Activated T-cell treated with anti-CD3 and anti-CD28 coated beads for 24 hours (primary cell): ENCODE measurements at places on chromosomes 1 and 21.
A peak's percentile ranks its signal among the peaks of the same experiment; 100 is the strongest.

DNA sequence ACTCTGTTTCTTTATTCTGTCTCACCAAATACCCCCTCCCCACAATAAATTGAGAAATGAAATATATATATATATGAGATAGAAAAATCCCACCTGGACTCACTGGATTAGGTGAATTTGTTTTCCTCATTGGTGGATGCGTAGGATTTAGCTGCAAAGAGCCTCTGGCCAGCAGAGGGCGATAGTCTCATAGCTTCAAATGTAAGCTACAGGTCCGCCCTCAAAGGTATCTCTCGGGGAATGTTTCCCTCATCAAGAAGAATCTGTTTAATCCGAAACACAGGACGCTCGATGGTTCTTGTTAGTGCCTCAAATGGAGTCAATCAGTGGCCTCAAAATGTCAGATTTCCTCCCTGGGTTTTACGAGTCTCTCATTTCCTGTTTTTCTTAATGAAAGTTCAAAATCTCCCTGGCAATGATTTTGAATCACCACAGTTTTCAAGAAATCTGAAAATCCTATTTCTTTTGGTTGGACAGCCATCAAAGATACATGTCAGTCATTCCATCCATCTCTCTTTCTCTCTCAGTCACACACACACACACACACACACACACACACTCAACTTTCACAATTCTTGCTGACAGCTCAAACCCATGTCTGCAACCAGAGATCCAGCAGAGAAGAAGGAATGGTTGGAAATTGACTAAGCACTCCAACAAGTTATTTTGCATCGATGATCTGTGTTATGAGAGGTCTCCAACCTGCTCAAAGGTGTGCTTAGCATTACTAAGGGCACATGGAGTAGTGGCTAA is 13.9 kb upstream of the CAMK1G start:
- peak; percentile 64 for DNase-seq

DNA sequence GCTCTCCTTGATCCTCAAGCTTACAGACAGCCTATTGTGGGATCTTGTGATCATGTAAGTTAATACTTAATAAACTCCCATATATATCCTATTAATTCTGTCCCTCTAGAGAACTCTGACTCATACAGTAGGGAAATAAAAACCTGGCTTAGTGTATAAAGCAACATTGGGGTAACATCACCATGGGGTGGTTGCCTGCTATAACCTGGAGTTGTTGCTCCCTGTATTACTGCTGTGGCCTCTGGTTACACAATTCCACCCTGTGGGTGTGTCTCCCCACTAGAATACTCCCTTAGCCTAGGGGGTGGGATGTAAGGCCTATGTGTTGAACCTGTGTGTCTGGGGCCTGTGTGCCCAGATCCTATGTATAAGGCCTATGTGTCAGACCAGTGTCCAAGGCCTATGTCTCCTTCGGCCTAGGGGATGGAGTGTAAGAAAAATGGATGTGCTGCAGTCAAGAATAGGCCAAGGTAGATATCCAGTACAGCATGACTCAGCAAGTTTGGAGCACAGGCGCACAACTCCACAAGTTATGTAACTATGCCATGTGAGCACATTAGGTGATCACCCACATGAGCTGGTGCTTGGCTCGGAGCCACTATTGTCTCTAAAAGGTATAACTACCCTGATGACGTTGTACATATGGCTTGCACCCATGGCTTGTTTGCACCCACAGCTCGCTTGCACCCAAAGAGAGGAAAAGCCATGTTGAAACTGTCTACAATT is 96.8 kb upstream of the C1orf21 start:
- DNase-seq, result no peak

GRCh38 chr1:75423616-75424015 is 187.3 kb downstream of the SLC44A5 start:
- DNase-seq, result no peak

GRCh38 chr1:167673265-167673664 is 43.2 kb downstream of the RCSD1 start:
- DNase-seq, result no peak

DNA sequence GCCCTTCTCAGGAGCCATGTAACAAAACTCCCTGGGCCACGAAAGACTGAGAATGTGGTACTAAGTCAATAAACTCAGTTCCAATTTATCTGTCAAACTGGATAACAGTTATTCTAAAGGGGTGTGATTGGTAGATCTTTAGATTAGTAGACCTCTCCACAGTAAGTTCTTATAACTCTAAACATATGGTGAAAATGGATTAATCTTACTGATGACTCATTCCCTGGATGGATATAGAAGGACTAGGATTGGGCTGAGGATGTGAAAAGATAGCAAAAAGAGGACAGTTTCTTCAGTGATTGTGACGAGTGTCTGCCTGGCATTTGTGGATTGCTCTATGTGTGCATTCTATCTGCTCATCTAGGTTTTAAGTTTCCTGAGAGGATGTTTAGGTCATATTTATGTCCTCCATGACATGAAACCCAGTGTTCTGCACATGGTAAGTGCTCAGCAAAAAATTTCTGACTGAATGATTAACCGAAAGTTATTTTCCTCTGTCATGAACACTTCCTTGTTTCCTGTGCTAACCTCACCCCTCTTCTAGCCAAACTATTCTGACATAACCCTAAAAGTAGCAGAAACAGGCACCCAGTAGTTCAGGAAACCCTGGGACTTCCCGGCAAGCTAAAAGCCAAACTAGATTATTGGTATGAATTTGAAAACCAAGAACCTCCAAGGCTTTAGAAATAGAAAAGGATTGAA is 397.5 kb upstream of the PLXNA2 start:
- DNase-seq, result no peak

DNA sequence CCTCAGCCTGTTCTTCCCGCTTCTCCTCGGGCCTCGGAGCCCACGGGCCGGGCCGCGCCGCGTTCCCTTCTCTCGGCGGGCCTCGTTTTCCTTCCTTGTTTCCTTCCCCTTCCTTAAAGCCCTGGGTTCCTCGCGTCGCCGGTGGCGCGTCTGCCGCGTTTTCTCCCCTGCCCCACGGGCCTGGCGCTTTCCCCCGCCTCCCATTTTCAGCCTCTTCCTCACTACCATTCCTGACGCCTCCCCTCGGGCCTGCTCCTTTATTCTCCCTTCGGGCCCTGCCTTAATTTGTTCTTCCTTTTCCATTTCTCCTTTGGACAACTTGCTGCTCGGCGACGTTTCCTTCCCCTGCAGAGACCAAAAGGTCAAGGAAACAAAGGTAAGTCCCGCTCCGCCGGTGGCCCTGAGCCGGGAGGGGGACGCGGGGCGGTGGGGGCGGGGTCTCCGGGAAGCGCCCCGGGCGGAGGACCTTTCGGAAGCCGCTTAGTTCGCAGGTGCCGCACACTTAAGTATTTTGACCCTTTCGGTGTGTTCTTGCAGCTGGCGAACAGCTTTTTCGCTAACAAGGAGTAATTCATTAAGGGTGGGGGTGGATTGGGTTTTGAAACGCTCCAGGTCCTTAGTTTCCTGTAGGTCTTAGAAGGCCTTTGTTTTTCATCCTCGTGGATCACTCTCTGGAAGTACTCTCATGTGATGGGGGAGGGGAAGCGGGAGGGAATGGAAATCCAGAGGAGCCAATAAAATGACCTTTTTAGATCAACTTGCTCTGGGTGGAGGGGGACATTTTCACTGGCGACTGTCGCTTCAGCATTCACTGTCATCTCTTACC is 780 bp downstream of the YTHDF2 start:
- peak; percentile 36 for DNase-seq
